ENCODE measurements at places on chromosomes 12 and 14. TPM values are rescaled to one million over a fixed set of nuclear protein-coding genes. Genes with fewer than 3 reads are reported as not detected.

- DNase-seq = peak; percentile 71
Observed at GRCh38 chr14:68703093-68703492, 89.8 kb downstream of the ZFP36L1 start.

ANP32D gene
- 0.43 TPM for polyA plus RNA-seq

- peak; percentile 48 for DNase-seq
Observed at GRCh38 chr14:53462931-53463778, 310.0 kb upstream of the DDHD1 start.

- DNase-seq = no peak
Observed at GRCh38 chr12:126189856-126190255, 1124.6 kb downstream of the AACS start.

DNA sequence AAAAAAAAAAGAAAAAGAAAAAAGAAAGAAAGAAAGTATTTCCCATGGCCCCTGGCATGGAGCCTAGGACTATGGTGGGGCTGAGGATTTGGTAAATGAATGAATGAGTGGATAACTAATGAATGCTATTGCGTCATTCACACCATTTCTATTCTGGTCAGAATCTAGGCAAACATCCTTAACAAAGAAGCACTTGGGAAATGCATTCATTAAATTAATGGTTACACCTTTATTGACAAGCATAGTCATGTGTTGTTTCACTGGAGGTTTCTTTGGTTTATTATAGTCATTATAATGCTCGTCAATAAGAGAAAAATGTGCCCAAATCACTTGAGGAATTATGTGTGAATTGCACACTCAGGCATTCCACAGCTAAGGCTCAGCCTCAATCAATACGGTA is 13.6 kb upstream of the AQP2 start:
- DNase-seq = no peak

C12orf54 gene
- polyA plus RNA-seq = 0.94 TPM

DNA sequence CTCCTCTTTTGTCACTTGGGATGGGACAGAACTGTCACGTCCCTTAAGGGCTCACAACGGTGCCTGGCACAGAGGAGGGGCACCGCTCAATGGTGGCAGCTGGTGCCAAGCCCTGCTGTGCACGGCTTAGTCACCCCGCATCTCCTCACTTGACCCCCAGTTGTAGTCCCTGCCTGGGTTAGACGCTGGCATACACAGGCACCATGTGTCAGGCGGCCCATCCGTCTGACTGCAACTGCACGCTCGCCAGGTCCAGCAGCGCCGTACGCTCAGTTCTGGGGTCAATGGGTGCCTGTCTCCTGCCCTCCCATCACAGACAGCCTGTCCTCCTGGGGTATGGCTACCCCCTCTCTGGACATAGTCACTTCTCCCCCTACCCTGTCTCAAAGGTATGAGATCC is 1.6 kb upstream of the PACS2 start:
- DNase-seq = peak; percentile 64

TAS2R43 gene
- 0.54 TPM for polyA plus RNA-seq

GRCh38 chr14:100086361-100086760 is 21.1 kb downstream of the EVL start:
- no peak for DNase-seq

DNA sequence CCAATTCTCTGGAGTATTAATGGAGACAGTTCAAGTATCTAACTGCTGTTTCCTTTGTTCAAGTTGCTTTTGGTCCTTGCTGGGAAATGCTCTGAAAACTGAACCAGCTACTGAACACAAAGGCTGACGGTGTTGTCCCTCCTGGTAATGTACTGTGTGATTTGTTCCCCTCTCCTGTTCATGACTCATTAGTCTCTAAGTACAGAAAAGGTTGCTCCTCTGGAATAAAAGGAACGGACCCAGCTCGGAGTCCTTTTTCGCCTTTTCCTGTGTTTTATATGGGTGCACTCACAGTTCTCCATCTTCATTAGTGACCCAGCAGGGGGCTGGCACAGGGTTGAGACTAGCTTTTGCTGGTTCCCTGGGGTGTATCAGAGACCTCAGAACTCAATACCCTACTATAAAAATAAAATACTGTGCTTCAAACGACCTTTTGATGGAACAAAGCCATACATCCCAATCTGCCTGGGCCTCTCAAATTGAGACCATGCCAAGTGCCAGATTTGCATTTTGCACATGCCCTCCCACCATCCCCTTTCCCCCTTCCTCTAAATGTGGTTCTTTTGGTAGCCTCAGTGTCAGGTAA is 269.7 kb downstream of the RAD51B start:
- DNase-seq = no peak

ENDOU gene
- 0.25 TPM for polyA plus RNA-seq

DNA sequence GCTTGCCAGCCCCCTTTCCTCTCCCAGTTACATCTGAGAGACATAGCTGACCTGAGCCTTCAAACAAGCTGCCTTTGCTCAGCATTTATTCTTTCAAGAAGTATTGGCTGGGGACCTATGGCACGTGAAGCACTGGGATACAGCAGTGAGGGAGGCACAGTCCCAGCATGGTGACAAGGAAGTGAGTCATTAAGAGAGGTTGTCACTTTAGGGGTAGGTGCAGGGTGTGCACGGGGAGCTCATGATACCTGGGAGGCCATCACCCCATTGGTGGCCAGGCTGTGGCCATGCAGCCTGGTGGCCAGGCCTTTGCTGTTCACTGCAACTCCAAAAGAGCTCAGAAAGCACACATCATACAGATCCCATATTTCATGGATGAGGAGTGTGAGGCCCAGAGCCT is 5.7 kb upstream of the KRT75 start:
- DNase-seq = no peak

DNA sequence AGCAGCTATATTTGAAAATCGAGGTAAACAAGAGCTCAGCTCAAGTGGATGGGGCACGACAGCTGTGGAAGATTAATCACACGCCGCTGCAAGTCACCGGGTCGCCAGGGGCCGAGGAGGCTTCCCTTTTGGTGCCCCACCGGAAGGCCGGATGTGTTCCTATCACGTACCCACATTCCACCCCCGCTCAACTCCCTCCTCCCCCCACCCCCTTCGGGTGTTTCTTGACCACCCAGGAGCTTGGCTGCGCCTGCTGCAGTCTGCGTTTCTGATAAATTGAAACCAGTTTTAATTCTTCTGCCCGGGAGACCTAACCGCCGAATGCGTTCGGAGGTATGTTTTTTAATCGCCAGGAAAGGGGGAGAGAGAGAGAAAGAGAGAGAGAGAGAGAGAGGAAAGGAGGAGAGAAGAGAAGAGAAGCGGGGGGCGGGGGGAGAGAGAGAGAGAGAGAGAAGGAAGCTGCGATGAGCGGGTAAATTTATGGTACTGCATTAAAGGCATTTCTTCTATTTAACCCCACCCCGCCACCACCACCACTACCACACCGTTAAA is 1.8 kb downstream of the SLC8A3 start:
- no peak for DNase-seq

GRCh38 chr14:79587875-79588274 is 623.4 kb downstream of the DIO2 start:
- DNase-seq = no peak

SPPL3 gene
- polyA plus RNA-seq = 70.4 TPM

- no peak for DNase-seq
Observed at GRCh38 chr14:26939755-26940154, 341.9 kb upstream of the NOVA1 start.

DNA sequence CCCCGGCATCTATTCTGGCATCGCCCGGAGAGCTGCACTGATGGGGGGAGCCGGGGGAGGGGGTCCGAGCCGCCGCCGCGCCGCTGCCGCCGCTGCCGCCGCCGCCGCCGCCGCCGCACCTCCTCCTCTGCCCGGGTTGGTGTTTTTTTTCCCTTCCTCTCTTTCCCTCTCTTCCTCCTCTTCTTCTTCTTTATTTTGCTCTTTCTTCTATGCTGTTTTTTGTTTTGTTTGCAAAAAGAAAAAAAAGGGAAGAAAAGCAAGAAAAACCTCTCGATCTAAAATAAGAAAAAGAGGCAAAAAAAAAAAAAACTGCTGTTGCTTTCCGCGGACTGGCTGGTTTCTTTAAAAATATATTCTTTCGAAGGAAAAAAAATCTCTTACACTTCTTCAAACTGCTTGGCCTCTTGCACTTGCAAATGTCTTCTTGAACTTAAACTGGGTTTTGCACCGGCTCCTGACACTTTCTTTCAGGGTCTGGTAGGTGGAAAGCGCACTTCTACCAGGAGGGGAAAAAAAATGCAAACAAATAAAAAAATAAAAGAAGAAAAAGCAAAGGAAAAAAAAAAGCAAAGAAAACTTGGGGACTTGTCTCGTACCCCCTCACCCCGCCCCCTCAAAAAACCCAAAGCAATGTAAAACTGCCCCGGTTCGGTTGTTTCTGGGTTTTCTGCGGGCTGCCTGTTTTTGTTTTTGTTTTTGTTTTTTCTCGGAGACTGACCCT is 616 bp downstream of the BCL11B start:
- DNase-seq = no peak

DNA sequence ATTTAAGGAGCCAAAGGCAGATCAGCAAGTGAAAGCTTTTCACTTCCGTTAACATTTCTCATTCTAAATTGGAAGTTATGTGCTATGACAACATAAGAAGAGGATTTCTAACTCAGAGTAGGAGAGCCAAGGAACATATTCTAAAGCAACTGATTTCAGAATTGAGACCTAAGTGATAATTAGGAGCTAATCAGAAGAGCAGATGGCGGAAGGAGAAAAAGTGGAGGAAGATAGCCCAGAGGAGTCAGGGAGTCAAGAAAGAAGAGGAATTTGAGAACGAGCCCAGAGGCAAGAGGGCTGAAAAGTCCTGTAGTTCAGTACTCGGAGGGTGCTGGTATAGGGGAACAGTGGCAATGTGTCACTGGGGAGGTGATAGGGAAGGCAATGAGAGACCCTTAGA is 162.4 kb downstream of the CNTN1 start:
- DNase-seq = no peak

STAC3 gene
- polyA plus RNA-seq = 2.9 TPM

MYO1H gene
- polyA plus RNA-seq = 0.45 TPM

KIF26A gene
- polyA plus RNA-seq = 11.9 TPM

BCAT1 gene
- polyA plus RNA-seq = 42.6 TPM

PLEKHG3 gene
- 62.0 TPM for polyA plus RNA-seq

DNA sequence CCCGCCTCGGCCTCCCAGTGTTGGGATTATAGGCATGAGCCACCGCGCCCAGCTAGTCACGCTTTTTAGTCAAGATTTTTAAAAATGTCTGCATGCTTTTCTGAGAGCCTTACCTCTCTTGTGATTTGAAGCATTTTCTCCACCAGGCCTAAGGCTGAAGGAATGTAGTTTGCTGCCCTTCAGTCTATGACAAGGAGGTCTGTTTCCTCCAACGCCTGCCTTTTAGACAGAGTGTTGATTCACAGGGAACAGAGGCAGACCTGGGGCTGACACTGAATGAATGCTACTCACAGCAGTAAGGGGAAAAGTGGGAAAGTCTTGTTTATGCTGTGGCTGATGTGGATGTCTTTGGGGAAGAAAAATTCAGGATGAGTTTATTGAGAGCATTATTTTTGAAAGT is 27.2 kb upstream of the MDM2 start:
- DNase-seq = no peak

DNA sequence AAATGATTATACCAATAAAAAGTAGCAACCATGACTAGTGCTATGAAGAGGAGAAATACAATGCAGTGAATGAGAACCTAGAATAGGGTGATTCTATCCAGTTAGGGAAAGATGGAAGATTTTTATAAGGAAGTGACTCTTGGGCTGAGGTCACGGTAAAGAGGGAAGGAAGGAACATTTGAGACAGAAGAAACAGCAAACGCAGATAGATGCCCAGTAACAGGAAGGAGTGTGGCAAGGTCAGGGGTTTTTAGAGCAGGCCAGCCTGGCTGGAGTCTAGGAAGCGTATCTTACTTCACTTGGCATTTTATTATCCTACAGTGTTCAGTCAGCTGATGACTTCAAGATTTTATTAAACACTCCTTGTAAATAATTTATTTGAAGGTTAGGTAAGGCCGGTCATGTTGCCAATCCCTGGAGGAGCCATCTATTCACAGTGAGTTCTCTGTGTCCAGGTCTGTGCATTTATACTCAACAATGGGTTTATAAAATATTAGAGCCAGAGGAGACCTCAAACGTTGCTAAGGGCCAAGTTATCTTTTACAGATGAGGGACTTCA is 170.6 kb downstream of the PRKCH start:
- no peak for DNase-seq

- no peak for DNase-seq
Observed at GRCh38 chr12:21324551-21324950, 10.2 kb downstream of the SLCO1A2 start.

DNA sequence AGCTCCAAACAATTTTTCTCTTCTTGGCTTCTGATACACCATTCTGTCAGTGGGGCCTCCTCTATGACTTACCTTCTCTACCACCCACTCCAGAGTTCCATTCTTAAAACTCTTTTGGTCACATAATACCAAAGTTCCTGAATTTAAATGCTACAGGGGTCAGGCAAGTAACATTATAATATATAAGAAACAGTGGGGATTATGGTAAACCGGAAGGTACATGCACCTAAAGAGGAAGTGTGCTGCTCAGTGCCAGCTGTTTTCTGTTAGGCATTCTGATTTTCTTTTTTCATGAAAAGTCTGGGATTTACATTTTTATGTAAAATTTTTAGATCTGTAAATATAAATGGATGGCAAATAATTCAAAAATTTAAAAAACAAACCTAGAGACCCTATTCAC is 39.9 kb downstream of the SOS2 start:
- no peak for DNase-seq

GRCh38 chr14:24475261-24475660 is 32.7 kb upstream of the SDR39U1 start:
- no peak for DNase-seq

DNA sequence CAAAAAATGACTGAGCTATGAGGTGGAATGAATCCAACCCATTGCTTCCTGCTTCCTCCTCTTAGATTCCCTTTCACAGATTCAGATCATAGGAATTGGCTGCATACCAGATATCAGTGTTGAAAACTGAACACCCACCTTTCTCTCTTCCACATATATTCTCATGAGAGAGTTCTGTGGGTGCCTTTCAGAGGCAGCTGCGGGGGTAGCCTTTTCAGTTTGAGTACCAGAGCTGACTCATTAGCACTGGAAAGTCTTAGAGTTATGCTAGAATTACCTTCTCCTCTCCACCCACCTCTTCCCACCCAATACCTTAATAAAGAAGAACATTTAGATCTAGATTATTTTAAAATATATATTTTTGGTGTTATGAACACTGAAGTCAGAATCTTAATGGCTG is 495.4 kb upstream of the SEL1L start:
- DNase-seq = no peak

DNA sequence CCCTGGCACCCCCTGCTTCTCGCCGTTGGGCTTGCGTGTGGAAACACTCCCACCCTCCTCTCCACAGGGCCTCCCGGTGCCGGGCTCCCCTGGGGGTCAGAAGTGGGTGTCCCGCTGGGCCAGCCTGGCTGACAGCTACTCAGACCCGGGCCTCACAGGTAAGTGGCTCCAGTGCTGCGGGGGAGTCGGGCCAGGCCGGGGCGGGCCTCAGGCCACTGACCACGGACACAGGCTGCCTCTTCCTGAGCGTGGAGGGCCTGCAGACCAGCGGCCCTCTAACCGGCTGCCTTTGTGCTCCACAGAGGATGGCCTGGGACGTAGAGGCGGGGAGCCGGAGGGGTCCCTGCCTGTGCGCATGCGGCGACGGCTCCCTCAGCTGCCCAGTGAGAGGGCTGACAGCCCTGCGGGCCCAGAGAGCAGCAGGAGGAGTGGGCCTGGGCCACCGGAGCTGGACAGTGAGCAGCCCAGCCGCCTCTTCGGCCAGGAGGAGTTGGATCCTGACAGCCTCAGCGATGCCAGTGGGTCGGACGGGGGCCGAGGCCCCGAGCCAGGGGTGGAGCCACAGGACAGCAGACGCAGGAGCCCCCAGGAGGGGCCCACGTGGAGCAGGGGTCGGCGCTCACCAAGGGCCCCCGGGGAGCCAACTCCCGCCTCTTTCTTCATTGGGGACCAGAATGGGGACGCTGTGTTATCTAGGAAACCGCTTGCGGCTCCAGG is 21.1 kb downstream of the CEP170B start:
- no peak for DNase-seq

GRCh38 chr12:23523339-23523738 is 426.1 kb downstream of the SOX5 start:
- DNase-seq = no peak
